Activated CD4-positive, alpha-beta T cell treated with anti-CD3 and anti-CD28 coated beads, Interleukin-2, amount 50 U/mL, for 4 hours (primary cell): ENCODE measurements at places on chromosomes 5 and 9.

DNA sequence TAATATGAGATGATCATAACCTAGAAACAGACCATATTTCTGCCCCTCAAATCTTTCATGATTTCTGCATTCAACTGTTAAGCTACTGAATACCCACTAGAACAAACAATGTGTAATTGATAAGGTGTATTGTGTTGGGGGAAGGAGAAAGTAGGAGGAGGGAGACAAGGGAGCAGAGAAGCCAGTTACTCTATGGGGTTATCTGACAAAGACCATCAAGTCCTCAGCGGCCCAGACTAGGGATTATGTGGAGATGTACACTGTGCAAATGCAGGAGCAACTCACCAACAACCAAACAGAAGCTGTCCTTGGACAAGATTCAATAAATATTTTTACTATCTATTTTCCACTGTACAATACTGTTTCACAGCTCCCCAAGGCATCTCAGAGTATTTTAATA, 2.7 kb downstream of the NRG2 start:
- no peak for DNase-seq

DNA sequence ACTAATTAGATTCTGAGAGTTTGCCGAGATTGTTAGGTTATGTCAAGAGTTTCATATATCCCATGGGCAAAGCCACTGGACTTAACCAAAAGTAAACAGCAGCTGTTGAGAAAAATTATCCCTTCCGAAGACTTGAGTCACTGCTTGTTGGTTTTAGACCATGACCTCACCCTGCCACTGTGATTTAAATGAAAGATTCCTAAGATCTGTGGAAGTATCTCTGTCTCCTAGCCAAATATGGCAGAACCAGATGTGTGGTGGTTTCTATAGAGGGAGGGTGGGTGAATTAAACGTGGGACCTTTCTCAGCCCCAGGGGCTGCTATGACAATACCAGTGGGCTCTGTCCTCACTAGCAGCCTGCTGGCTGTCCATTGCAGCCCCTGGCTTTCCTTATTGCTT, 19.3 kb downstream of the DMRT3 start:
- no peak for DNase-seq

- peak; percentile 62 for DNase-seq
These were observed 21.5 kb downstream of the TPPP start for GRCh38 chr5:671459-672328.

DNA sequence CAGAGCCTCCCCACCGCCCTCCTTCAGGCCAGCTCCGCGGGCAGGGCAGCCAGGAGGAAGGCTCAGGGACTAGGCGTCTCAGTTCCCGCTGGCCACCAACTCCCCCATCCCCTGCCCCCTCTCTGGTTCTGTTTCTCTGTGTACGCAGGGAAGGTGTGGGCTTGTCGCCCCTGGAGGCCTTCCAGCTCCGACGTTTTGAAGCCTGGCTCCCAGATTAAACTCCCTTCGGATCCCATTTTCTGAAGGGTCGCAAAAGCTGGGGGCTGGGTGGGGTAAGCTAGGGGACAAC, 346 bp downstream of the ATOX1 start:
- no peak for DNase-seq

GRCh38 chr9:124428751-124429529, 13.7 kb upstream of the PSMB7 start:
- no peak for DNase-seq

DNA sequence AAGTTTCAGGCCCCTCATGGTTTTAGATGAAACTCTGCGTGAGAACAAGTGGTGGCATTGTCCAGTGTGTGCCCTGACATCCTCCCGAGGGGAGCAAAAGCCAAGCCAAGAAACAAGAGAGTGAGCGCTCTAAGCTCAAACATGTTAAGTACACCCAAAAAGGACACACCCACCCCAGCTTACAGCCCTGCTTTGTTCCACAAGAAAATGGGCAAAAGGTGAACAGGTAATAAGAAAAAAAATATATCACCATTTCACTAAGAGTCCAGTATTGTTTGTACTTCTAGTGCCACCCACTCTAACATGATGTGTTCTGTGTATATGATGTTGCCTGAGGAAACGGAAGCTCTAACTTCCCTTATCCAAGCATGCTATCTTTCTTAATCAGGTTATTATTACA, 278.2 kb downstream of the SLIT3 start:
- no peak for DNase-seq

DNA sequence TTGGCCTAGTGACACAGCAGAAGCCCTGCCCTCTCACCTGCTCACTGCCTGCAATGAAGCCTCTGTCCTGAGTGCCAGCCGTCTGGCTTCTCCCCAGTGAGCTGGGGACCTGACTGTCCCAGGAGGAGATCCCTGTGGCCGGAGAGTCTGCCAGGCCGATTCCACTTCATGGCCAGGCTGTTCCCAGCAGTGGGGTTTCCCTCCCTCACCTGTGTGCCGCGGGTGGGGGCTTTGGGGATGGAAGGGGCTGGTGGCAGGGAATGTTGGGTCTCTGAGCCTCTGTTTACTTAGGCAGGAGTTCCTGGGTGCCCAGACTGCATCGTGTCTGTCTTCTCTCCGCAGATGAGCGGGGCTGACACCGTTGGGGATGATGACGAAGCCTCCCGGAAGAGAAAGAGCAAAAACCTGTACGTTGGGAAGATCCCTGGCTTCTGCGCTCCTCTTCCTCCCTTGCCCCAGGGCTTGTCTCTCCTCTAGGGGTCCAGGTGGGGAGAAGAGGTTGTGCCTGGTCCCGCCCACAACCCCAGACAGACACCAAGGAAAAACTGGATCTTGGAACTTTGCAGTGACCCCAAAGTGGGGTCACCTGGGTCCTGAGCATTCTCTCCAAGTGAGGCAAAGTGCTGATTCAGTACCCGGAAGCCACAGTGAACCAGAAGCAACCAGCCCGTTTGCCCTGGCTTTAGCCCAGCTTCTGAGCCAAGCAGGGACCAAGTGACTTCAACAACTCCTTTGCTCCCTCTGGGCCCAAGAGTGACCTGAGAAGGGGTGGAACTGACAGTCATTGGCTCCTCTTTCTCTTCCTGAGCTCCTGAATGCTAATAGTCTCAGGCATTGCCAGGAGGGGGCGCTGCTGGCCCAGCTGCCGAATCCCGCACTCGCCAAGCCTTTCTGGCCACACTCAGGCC, 127.7 kb downstream of the RGS3 start:
- no peak for DNase-seq
